Spleen (tissue), 13 donors: ENCODE measurements at places on chromosomes 11 and 22.
A peak's percentile ranks its signal among the peaks of the same experiment; 100 is the strongest.

DNA sequence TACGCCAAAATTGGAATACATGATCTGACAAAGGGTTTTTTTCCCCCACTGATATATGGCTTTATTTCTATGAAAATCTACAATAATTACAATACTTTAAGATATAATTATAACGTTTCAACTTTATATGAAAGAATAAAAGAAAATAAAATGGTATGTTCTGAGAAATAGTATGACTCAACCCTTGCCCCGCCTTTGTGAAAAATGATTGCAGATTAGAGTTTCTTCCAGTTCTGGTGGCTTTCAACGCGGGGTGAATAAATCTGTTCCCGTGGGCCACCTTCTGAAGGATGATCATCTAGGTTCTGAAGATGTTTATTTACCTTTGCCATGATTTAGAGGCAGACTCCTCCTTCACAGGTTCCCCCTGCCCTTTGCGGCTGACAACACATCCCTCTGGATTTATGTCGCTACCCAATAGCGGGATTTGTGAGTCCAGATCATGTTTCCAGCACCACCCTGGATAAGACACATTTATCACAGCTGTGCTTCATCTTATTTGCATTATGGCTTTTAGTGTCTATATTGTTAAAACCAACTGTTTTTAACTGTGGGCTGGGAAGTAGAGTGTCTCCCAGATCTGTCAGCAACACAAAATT, 607.0 kb upstream of the KIRREL3 start:
- H3K27ac ChIP-seq: no peak overlapping the region
- no peak overlapping the region for H3K4me3 ChIP-seq
- no peaks in the 10 kb centered on the region for H3K4me1 ChIP-seq
- no peaks in the 10 kb centered on the region for H3K36me3 ChIP-seq
- DNase-seq: no peak
- H3K27me3 ChIP-seq: no peaks in the 10 kb centered on the region

DNA sequence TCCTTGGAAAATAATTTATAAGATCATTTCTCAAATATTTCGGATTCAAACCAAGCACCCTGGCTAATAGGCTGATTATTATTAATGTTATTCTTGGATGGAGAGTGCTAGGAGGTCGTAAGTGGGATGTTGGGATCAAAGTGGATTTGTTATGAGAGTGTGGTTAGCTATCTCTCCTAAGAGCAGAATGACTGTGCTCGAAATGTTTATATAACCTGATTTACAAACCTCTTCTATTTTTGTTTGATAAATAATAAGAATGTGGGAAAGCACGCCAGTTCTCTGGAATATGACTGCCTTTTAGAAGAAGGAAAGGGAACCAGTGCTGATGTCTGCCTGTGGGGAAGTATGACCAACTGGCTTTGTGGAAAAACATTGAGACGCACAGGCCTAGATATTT, 527.5 kb downstream of the NTM start:
- no peak overlapping the region for H3K4me3 ChIP-seq
- no peak overlapping the region for H3K27ac ChIP-seq
- H3K36me3 ChIP-seq: no peaks in the 10 kb centered on the region
- no peak for DNase-seq

- H3K27me3 ChIP-seq: no peaks in the 10 kb centered on the region
- H3K36me3 ChIP-seq: no peaks in the 10 kb centered on the region
- H3K27ac ChIP-seq: no peak overlapping the region
- no peaks in the 10 kb centered on the region for H3K4me1 ChIP-seq
Observed at GRCh38 chr11:19679952-19680828, 32.4 kb upstream of the NAV2 start.

DNA sequence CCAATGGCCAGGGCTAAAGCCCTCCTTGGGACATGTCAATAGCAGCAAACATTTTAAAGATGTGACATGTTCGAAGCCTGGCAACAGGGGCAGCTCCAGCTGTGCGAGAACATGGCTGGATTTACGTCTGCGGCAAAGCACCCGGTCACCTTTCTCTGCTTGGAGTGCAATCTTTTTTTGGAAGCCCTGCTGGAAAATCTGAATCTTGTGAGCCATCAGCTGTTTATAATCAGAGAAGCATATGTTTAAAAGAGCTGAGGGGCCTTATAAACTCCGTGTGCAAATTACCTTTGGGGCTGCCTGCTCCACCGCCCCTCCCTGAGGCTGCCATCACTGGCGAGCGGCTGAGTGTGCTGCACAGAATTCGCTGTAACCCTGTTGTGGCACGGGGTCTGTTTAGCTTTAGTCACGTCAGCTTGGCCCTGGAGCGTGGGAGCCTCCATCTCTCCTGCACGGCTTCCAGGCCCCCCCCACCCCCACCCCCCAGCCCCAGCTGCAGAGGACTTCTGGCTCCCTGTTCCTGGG, 9.0 kb upstream of the KCNQ1OT1 start:
- no peak for DNase-seq
- H3K4me1 ChIP-seq: no peaks in the 10 kb centered on the region
- peaks cover 5% of the 10 kb centered on the region for H3K36me3 ChIP-seq
- no peaks in the 10 kb centered on the region for H3K27me3 ChIP-seq
- H3K27ac ChIP-seq: no peak overlapping the region

GRCh38 chr11:96021901-96022650, 98.2 kb upstream of the MTMR2 start:
- no peak overlapping the region for H3K27ac ChIP-seq

DNA sequence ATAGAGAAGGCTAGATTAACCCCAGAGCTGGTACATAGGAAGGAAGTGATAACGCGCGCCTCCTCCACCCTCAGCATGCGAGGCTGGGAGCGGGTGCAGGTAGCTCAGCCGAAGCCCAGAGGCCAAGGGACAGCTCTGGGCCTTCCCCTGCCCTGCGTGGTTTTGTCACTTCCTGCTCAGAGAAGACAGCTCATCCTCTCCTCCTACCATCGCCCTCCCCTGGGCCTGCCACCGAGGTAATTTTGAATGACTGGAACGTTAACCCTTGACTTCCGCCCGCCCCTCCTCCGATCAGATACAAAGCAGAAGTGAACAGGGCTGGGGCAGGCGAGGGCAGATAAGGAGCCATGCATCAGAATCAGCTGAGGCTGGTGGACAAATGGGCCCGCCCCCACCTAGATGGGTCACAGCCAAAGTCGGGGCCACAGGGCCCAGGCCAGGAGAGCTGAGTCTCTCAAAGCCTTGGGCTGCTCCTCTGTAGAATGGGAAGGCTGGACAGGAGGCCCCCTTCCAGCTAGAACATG, 1.6 kb downstream of the RAC2 start:
- peaks cover 17% of the 10 kb centered on the region for H3K36me3 ChIP-seq
- peak overlapping the region; percentile 96 for H3K27ac ChIP-seq
- H3K27me3 ChIP-seq: no peaks in the 10 kb centered on the region
- H3K4me3 ChIP-seq: peak overlapping the region; percentile 70
- DNase-seq: peak; percentile 97

DNA sequence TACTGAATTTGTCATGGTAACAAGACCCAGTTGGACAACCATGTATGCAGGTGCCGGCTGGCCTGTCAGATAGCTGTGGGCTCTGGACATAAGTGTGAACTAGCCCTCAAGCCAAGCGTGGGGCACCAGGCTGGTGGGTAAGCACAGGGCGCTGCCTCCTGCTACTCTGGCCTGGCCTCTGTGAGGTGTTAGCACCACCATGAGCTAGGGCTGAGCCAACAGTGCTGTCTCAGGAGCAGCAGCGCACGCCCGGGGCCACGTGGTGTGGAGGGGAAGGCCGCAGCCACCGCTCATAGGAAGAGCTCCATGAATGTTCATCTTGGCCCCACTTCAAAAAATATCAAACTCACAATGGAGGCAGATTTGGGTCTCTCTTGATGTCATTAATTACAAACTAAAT, 35.3 kb upstream of the GNB1L start:
- no peaks in the 10 kb centered on the region for H3K27me3 ChIP-seq
- H3K36me3 ChIP-seq: peaks cover 3% of the 10 kb centered on the region
- H3K27ac ChIP-seq: no peak overlapping the region
- peak; percentile 77 for DNase-seq
- no peak overlapping the region for H3K4me3 ChIP-seq

- no peaks in the 10 kb centered on the region for H3K36me3 ChIP-seq
- no peak for DNase-seq
- peaks cover 7% of the 10 kb centered on the region for H3K27me3 ChIP-seq
- peaks cover 6% of the 10 kb centered on the region for H3K4me1 ChIP-seq
Observed at GRCh38 chr11:72446929-72447769, 12.8 kb upstream of the CLPB start.

DNA sequence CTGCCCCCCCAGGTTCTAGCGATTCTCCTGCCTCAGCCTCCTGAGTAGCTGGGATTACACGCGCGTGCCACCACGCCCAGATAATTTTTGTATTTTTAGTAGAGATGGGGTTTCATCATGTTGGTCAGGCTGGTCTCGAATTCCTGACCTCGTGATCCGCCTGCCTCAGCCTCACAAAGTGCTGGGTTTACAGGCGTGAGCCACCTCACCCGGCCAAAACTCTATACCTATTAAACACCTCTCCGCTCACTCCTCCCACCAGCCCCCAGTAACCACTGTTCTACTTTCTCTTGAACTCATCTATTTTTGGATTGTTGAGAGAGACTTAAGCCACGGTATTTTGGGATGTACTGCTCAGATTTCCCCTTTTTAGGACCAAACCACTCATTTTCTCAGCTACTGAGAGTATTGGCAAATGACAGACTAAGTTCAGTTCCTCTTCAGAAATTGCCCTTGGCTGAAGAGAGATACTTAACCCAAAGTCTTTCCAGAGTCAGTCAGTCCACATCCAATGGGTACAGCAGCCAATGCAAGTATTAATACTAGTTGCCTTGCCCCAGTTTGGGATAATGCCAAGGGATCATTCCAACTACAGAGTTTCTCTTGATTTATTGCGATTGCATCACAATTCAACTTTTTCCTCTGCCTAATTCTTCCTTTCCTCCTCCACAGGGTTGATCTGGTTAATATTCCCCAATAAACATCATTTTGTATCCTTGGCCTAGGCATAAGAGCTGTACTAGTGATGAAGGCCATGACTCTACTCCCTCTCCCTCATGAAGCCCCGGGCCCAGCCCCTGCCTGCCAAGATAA, 36.8 kb upstream of the CSTF3 start:
- H3K4me1 ChIP-seq: peaks cover 5% of the 10 kb centered on the region
- H3K36me3 ChIP-seq: no peaks in the 10 kb centered on the region
- no peak overlapping the region for H3K4me3 ChIP-seq
- peak overlapping the region; percentile 65 for H3K27ac ChIP-seq

GRCh38 chr11:58494101-58494500, 13.8 kb downstream of the OR5B21 start:
- no peaks in the 10 kb centered on the region for H3K36me3 ChIP-seq
- no peak overlapping the region for H3K27ac ChIP-seq
- H3K4me1 ChIP-seq: no peaks in the 10 kb centered on the region
- no peak overlapping the region for H3K4me3 ChIP-seq
- no peaks in the 10 kb centered on the region for H3K27me3 ChIP-seq

GRCh38 chr11:19394525-19395016, 153.8 kb upstream of the E2F8 start:
- H3K4me1 ChIP-seq: peaks cover 6% of the 10 kb centered on the region
- H3K27ac ChIP-seq: no peak overlapping the region
- H3K36me3 ChIP-seq: no peaks in the 10 kb centered on the region
- H3K27me3 ChIP-seq: no peaks in the 10 kb centered on the region
- no peak overlapping the region for H3K4me3 ChIP-seq
